ENCODE measurements at places on chromosomes 1 and 21.
A peak's percentile ranks its signal among the peaks of the same experiment; 100 is the strongest.

DNA sequence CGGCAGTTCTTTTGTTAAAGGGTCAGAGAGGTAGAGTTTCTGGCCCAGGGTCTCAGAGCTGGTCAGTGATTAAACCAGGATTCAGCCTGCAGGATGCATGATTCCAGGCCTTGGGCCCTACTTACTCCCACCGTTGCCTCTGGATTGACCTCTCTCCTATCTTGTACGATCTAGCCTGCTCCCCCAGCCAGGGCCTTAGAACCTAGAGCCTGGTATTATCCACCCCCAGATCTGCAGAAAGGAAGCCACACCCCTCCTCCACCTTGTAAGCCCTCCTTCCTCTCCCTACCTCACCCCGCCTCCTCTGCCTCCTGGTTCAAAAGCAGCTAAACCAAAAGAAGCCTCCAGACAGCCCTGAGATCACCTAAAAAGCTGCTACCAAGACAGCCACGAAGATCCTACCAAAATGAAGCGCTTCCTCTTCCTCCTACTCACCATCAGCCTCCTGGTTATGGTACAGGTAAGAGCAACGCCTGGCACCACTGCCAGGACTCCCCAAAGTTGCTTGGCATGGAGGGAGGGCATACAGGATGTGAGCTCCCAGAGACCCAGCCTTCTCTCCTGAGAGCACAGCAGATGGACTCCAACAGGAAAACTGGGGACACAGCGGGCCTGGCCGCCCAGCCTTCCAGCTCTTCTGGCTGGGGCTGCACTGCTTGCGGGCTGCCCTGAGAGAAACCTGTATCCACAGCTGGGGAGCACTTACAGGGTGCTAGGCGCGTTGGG lies at the start of gene CD52:
Gene CD52, plus strand, starts transcription at position 347 of the 726 bp plus-strand sequence. Its CDS starts 60 bp downstream, at position 407.
- H3K27ac ChIP-seq = peak within 1 kb of the TSS; percentile 67
- H3K4me3 ChIP-seq = peak within 1 kb of the TSS; percentile 75
- H3K36me3 ChIP-seq = no peaks in the 10 kb centered on the region
- peaks cover 75% of the 10 kb centered on the region for H3K4me1 ChIP-seq
- H3K27me3 ChIP-seq = no peaks in the 10 kb centered on the region

DNA sequence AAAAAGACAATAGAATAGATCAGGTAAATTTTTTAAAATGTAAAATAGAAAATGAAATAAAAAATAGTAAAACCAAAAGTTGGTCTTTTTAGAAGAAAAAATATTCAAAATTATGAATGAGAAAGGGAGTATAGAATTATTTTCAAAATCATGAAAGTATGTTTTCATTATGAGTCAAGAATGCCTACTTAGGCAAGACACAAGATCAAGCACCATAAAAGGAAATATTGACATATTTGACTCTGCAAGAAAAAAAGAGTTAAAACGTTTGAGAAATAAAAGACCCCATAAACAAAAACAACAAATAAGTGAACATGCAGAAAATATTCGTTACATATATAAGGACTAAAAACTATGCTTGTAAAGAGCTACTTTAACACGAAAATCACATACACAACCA lies 4.8 kb upstream of the COX20 start:
- no peak overlapping the region for H3K27ac ChIP-seq
- no peaks in the 10 kb centered on the region for H3K27me3 ChIP-seq
- no peak overlapping the region for H3K4me3 ChIP-seq
- DNase-seq = no peak

GRCh38 chr1:178120088-178120487 lies 26.2 kb downstream of the RASAL2 start:
- H3K27me3 ChIP-seq = no peaks in the 10 kb centered on the region
- no peak overlapping the region for H3K27ac ChIP-seq
- no peak for DNase-seq
- H3K4me3 ChIP-seq = no peak overlapping the region
- no peaks in the 10 kb centered on the region for H3K36me3 ChIP-seq

DNA sequence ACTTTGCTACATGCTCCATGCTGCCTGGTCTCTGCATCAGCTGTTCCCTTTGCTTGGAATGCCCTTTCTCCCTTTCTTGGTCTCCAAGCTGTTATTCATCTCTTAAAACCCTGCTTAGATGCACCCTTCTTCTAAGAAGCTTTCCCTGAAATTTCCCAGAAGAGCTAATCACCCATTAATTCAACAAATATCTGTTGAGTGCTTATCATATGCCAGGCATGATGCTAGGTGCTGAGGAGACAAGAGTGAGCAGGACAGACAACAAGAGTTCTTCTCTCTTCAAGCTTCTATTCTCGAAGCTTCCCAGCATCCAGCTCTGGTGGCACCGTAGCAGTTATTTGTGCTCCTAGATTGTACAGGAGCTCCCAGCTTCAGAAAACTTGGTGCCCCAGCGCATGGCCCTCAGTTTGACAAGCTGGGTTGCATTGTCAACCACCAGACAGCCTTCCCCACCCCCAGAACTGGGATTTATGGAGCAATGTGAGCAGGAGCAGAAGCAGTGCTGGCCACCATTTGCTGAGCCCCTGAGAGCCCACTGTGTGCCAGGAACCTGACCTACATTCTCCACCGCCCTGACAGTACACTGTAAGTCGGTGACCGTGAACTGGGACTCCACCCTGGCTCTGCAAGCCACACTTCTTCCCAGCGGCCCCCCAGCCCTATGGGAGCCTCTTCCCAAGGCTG lies 68.0 kb upstream of the ACOT11 start:
- no peak for DNase-seq
- H3K36me3 ChIP-seq = no peaks in the 10 kb centered on the region
- H3K27me3 ChIP-seq = no peaks in the 10 kb centered on the region

DNA sequence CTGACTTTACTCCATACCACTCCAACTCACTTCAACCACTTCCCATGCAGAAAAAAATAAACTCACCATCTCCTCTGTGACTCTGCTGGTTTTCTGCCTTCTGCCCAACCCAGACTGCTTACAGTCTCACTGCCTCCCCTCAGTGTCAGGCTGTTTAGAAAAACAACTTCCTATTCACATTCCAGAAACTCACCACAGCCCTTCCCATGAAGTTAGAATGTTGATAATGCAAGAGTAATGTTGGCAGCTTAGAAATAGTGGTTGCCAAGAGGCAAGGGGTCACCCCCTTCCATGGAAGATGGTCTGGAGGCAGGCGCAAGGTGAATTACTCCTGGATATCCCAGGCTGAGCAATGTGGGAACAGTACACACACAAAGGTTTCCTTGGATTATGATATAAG lies at the start of gene SELP:
Gene SELP, minus strand, starts transcription at position 119 of the 400 bp plus-strand sequence. Its CDS starts 50 bp downstream, at position 69.
- H3K27me3 ChIP-seq = no peaks in the 10 kb centered on the region
- H3K27ac ChIP-seq = no peak within 1 kb of the TSS
- no peak within 1 kb of the TSS for H3K4me3 ChIP-seq
- no peaks in the 10 kb centered on the region for H3K4me1 ChIP-seq
- H3K36me3 ChIP-seq = no peaks in the 10 kb centered on the region

DNA sequence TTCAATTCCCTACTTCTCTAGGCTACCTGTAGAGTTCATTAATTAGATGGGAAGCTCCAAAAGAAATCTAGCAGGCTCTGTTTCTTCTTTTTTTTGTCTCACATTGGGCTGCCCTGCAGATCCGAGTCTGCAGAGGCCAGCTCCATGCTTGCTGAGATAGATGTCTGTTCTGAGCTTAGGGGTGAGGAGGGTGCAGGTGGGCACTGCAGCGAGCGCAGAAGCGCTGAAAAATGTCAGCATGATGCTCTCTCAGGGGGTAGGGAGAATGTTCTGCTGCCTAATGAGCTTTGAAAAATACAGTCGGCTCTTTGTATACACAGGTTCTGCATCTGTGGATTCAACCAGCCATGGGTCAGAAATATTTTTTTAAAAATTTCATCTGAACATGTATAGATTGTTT lies 56.8 kb upstream of the KCNA3 start:
- no peak overlapping the region for H3K27ac ChIP-seq
- H3K36me3 ChIP-seq = no peaks in the 10 kb centered on the region
- no peak for DNase-seq
- H3K27me3 ChIP-seq = no peaks in the 10 kb centered on the region

- no peak overlapping the region for H3K27ac ChIP-seq
- no peaks in the 10 kb centered on the region for H3K4me1 ChIP-seq
- H3K27me3 ChIP-seq = no peaks in the 10 kb centered on the region
- DNase-seq = no peak
- H3K4me3 ChIP-seq = no peak overlapping the region
- H3K36me3 ChIP-seq = no peaks in the 10 kb centered on the region
These were observed 34.8 kb downstream of the CDC7 start for GRCh38 chr1:91535441-91535840.

DNA sequence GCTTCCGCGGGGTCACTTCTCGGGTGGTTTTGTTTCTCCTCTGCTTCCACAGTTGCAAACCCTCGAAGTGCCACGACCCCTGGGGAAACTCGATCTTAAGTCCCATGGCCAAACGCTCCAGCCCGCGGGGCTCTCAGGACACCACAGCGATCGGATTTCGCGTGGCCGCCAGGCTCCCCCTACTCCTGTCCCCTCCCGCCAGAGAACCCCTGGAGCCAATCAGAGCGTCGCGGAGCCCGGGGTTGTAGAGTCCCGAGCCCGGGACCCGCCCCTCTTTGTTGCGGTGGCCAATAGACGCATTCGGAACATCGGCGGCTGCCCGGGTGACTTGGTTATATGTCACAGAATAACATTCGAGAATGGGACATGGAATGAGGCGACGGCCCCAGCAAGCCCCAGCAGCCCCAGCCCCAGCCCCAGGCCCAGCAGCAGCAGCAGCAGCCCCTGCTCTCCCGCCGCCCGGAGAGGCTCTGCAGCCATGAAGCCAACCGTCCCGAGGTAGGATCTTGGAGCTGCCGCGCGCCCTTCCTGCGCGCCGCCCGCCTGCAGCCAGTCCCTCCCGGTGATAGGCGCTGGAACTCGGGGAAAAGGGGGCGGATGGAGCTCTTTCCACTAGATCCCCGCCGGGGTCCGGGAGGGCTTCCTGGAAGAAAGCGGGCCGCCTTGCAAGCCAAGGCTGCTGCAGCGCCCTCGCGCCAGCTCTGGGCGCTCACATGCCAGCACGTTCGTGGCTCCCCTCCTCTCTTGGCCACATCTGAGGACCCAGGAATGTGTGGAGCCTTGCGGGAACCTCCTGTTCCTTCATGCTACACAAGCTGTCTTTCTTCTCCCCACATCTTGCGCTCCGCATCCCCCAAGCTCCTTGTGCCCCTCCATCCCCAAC lies at the start of gene VASH2:
Gene VASH2, plus strand, starts transcription at position 299 of the 883 bp plus-strand sequence. CDS start 1,002 bp downstream, outside the sequence.
- peak within 1 kb of the TSS; percentile 56 for H3K4me3 ChIP-seq
- peak; percentile 79 for DNase-seq
- H3K27me3 ChIP-seq = no peaks in the 10 kb centered on the region

DNA sequence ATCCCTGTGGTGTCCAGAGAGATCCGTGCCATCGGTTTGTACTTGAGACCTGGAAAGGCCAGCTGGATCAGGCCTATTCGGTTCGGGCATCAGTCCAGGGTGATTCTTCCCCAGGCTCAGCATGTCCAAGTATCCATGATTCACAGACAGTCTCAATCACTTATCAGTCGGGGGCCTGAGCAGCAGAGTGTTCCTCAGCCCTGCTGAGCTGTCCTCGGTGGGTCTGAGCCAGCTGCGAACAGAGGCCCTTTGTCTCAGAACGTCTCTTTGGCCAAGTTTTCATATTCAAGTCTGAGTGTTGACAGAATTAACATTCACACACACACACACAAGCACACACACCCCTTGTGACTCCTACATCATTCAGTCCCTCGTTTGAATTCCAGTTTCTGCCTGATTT lies 33.4 kb upstream of the OSBPL9 start:
- H3K4me1 ChIP-seq = peaks cover 7% of the 10 kb centered on the region
- H3K36me3 ChIP-seq = no peaks in the 10 kb centered on the region
- DNase-seq = no peak
